ENCODE measurements at places on chromosomes 16 and 17.

DNA sequence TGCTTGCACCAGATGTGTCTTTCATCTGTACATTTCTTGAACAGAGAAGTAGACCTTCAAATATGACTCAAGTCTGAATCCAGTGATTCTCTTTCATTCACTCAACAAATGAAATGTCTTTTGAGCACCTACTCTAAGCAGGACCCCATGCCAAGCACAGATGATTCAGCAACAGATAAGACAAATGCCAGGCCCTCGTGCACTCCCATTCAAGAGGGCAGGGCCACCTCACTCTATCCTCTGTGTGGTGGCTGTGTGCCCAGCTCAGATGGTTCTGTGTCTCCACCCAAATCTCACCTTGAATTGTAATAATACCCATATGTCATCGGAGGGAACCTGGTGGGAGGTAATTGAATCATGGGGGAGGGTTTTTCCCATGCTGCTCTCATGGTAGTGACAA, 74.1 kb upstream of the NKD1 start:
- no peak for DNase-seq

- DNase-seq, result peak; percentile 67
Observed at GRCh38 chr17:5003214-5003867, 5.6 kb downstream of the KIF1C start.

GRCh38 chr16:53812914-53813313, 109.0 kb downstream of the FTO start:
- DNase-seq, result no peak

GRCh38 chr16:16014329-16015224, 65.2 kb downstream of the ABCC1 start:
- peak; percentile 83 for DNase-seq

GRCh38 chr17:4214157-4214556, 49.6 kb downstream of the ANKFY1 start:
- no peak for DNase-seq

- no peak for DNase-seq
Observed at GRCh38 chr17:29683481-29683880, 60.8 kb upstream of the CORO6 start.

DNA sequence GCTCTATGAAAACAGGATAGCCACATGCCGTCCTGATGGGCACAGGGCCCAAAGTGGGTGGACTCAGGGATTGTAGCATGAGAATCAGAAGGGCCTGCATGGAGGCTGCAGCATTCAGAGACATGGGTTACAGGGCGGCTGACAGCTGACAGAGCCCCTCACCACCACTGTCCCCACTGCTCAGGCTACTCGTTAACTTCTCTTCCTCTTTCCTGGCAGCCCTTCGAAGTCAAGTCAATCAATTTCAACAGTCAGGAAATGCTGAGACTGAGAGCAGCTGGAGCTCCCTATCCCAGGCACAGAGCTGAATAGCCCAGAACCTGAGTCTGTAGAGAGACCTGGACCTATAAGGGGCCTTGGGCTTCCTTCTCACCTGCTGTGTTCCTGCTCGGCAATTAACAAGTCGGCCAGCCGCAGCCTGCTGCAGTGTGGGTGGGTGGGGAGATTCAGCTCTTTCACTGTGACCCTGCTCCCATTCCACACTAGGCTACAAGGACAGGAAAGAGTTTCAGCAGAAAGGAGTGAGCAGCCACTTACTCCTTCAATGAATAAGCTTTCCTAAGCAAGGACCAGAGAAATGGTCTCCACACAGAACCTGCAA, 76.9 kb downstream of the TEX14 start:
- no peak for DNase-seq

GRCh38 chr16:23801378-23801777, 34.4 kb upstream of the PRKCB start:
- peak; percentile 92 for DNase-seq

GRCh38 chr17:51217946-51218345, 41.9 kb downstream of the MBTD1 start:
- no peak for DNase-seq

DNA sequence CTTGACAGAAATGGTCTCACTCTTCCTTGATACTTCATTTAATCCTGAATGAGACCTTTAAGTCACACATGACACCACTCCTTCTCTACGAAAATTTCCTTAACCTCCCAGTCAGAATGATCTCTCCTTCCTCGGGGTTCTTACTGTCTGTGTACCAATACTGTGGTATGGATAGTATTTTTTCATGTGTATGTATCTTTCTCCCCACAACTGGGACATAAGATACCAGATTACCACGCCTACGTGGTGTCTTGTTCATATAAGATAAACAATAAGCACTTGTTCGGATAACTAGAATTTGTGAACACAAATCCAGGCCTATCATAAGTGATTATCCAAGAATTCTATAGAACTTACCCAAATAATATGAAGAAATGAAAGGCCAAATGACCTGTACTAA, 11.3 kb downstream of the NUP88 start:
- DNase-seq, result no peak

GRCh38 chr16:56589141-56590039, at the start of gene MT3:
TSS of gene MT3 (plus strand) at chr16:56589528. CDS start at chr16:56589591, 63 bp downstream.
- DNase-seq, result no peak

- DNase-seq, result peak; percentile 29
Observed at GRCh38 chr17:74527756-74528155, 3.5 kb downstream of the CD300LB start.

DNA sequence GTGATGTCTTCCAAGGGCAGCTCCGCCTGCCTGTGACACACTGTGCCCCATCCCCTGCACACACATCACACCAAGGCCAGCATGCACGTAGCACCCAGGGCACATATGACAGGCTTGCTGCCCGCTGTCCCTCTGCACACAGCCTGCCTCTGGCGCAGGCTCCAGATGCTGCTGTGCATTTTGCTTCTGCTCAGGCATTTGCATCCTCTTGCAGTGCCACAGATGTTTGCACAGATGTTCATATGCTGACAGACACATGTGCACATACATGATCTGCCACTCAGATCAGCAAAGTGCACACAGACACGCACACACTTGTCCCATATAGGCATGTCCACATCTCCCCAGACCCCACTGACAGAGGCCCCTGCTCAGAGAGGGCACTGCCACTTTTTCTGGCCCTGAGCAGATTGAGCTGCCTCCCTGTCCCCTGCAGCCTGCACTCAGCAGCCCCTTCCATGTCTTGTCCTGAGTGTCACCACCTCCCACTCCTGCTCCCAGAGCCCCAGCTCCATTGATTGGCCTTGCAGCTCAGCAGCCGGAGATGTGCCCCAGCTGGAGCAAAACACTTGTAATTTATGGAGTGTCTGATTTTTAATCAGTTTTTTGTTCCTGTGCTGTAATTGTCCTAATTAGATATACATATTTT, 115.1 kb upstream of the RPL38 start:
- DNase-seq, result peak; percentile 48

All from posterior vena cava (tissue), 2 donors.